ENCODE measurements at places on chromosomes 12 and 14. TPM values are rescaled to one million over a fixed set of nuclear protein-coding genes. Genes with fewer than 3 reads are reported as not detected.

DNA sequence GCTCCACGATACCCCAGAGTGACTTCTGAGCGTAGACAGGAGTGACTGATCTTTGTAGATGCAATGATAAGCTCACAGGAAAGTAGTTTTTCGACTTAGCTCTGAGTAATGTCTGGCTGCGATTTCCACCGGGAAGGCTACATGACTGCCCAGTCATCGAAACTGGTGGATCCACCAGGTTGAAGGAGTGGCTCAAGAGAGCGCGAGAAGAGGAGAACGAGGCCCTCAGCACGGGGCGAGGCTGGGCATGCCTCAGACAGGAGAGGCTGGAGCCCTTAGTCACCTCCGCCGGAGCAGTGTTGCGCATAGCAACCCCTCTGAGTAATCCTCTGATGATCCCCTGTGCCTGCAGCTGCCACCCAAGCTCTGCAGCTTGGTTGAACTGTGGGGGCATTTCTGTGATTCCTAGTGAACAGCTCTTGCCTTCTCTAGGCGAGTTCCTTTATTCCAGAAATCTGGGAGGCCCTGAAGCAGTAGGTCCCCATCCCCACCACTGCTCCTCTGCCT is 25.6 kb downstream of the ELK3 start:
- H3K36me3 ChIP-seq = no peaks in the 10 kb centered on the region
- no peaks in the 10 kb centered on the region for H3K27me3 ChIP-seq
- H3K27ac ChIP-seq = no peak overlapping the region
- DNase-seq = no peak

The KRT72 gene
- total RNA-seq = not detected

The KIF21A gene
- total RNA-seq = 6.9 TPM

- DNase-seq = no peak
- H3K4me1 ChIP-seq = no peaks in the 10 kb centered on the region
- H3K27ac ChIP-seq = no peak within 1 kb of the TSS
- H3K27me3 ChIP-seq = no peaks in the 10 kb centered on the region
- no peaks in the 10 kb centered on the region for H3K36me3 ChIP-seq
- no peak within 1 kb of the TSS for H3K4me3 ChIP-seq
Observed at GRCh38 chr14:95876761-95877538, at the start of gene TUNAR. Gene TUNAR (plus strand): TSS chr14:95876832.

The GRIN2B gene
- not detected for total RNA-seq

- no peaks in the 10 kb centered on the region for H3K36me3 ChIP-seq
- H3K27me3 ChIP-seq = no peaks in the 10 kb centered on the region
- no peak overlapping the region for H3K4me3 ChIP-seq
- peaks cover 23% of the 10 kb centered on the region for H3K4me1 ChIP-seq
Observed at GRCh38 chr12:46455648-46456352, 83.2 kb upstream of the SLC38A2 start.

- no peak overlapping the region for H3K27ac ChIP-seq
- H3K4me3 ChIP-seq = no peak overlapping the region
- H3K4me1 ChIP-seq = no peaks in the 10 kb centered on the region
Observed at GRCh38 chr14:44846232-44846824, 115.4 kb downstream of the KLHL28 start.

DNA sequence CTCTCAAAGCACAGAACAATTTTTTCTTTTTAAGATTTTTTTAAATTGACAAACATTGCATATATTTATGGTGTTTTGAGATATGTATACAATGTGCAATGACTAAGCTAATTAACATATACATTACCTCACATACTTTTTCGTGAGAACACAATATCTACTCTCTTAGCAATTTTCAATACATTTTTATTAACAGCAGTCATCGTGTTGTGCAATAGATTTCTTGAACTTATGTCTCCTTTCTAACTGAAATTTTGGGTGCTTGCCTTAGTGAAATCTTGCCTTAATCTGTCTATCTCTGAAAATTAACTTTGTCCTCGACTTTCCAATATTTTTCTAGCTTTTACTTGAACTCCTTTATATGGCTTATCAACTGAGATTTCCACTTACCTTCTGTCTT is 6.8 kb downstream of the OR10A7 start:
- no peak overlapping the region for H3K27ac ChIP-seq
- no peaks in the 10 kb centered on the region for H3K27me3 ChIP-seq
- H3K4me3 ChIP-seq = no peak overlapping the region
- H3K36me3 ChIP-seq = no peaks in the 10 kb centered on the region
- DNase-seq = no peak

DNA sequence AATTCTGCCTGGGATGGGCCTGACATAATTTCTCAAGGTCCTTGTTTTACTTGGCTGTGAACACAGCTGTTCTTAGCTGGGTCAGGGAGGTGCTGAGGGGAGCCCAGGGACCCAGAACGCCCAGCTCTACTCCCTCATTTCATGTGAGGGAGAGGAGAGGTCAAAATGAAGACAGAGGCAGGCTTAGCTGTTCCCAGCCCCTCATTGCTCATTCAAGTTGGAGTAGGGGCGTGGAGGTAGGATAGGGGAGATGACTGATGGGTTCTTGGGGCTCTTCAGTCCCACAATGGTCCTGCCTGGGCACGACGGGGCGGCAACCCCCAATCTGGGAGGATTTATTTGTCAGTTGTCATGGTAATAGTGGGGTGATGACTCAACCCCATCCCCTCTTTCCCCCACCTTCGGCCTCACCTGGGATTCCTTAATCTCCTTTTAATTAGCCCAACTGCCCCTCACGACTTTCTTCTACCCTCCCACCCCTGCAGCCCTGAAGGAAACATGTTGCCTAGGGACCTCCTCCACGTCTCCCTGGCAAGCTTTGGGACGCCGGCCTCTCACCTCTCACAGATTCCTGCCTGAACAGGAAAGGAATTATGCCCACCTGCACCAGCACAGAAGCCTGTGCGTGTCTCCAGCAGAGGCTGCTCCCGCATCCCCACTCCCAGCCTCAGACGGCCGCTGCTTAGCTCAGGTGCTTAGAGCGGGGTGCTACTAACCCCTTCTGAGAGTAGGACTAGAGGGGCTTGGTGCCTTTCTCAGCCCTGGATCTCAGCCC is 10.2 kb downstream of the SPRYD3 start:
- H3K36me3 ChIP-seq = no peaks in the 10 kb centered on the region
- H3K4me1 ChIP-seq = peaks cover 44% of the 10 kb centered on the region
- H3K27me3 ChIP-seq = no peaks in the 10 kb centered on the region
- H3K4me3 ChIP-seq = no peak overlapping the region

DNA sequence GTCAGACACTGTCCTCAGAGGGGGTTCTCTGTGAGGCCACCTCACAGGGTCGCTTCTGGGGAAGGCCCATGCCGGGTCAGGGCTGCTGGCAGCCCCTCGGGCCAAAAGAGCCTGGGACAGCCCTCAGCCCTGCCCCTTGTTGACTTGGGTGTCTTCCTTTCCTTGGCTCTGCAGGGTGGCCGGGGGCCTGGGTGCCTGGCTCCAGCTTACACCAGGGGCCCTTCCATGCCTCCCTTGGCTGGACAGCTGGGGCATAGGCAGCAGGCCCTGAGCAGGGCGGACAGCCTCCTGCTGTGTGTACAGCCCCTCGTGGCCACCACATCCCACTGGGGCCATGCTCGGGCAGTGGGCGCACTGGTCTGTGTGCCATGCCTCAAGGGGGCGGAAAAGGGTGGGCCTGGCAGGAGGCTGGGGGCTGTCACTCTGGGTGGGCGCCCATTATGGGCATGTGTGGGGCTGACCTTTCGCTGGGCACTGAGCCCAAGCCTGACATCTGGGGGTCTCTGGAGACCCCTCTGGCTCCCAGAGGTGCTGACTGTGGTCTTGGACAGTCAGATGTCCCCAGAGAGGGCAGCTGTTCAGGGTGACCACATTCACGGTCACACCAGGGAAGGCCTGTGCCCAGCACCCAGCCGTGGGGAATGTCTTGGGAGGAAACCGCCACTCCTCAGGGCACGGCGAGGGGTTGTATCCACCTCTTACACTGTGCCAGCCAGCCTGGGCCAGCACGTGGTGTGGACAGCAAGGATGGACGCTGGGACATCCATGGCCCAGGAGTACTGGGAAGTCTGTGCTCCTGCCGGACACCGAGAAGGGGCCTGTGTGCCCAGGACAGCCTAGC is 313.3 kb downstream of the TMEM121 start:
- H3K4me1 ChIP-seq = no peaks in the 10 kb centered on the region
- DNase-seq = no peak
- no peak overlapping the region for H3K4me3 ChIP-seq
- no peaks in the 10 kb centered on the region for H3K27me3 ChIP-seq
- H3K36me3 ChIP-seq = no peaks in the 10 kb centered on the region

The CARMIL3 gene
- total RNA-seq = not detected

DNA sequence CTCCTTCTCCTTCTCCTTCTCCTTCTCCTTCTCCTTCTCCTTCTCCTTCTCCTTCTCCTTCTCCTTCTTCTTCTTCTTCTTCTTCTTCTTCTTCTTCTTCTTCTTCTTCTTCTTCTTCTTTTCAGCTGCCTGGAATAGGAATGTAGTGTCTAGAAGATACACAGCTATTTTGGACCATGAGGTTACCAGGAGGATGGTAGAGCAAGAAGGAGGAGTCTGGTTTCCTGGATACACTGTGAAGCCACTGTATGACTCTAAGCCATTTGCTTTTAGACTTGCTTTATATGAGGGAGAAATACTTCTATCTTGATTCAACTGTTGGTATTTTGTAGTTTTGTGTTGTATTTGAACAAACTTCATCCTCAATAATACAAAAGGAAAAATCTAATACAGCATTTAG is 3.0 kb upstream of the MYBPC1 start:
- H3K4me1 ChIP-seq = no peaks in the 10 kb centered on the region
- no peak for DNase-seq
- no peaks in the 10 kb centered on the region for H3K36me3 ChIP-seq
- no peaks in the 10 kb centered on the region for H3K27me3 ChIP-seq

Measured in ovary (tissue), 10 donors.